ENCODE measurements at places on chromosomes 4 and X.

- DNase-seq: no peak
Observed at GRCh38 chr4:42904986-42905385, 12.5 kb downstream of the GRXCR1 start.

DNA sequence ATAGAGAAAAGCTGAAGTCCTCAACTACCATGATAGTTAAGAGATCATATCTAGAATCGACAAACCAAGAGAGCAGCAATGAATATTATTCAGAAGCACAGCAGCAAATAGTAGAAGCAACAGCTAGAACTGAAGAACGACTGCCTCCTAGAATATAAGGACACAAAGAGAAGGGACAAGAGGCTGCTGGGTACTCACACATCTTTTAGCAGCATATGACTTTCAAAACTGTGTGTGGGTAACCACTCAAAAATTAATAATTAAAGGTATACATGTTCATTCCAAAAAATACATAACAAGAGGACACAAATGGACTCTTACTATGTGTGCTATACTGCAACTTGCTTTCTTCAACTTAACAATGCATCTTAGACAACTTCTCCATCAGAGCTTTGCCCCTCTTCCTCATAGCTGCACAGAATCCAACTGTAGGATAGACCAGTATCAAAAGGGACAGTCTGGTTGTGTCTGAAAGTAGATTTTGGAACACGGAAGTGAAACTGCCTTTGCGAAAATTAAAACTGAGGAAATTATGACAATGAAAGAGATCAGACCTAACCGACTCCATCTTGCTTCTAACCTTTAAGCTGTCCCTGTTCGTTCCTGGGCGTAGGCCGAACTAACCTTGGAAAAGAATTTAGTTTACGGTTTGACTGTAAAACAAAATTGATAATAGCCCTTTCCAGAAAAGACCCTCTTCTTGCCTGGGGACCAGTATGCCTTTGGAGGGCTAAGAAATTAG lies 125.7 kb downstream of the SH3KBP1 start:
- no peak for DNase-seq

GRCh38 chrX:149131774-149132173 lies 373.3 kb downstream of the IDS start:
- DNase-seq: no peak

- no peak for DNase-seq
Observed at GRCh38 chr4:121209171-121209570, 45.0 kb upstream of the TNIP3 start.

DNA sequence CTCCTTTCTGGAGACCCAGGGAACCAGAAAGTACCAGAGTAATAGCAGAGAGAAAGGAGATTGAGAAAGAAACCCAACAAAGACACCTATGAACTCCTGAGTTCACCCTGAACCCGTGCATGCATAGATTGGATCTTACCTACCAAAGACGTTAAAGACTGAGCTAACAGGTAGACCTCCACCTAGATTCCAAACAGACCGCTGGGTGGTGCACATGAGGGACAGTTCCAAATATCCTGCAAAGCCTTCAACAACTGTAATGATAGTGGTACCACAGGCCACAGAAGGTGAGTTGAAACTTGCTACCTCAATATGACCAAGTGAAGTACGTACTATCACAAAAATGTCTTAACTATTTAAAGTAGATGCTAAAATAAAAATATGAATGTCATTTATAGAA lies 34.0 kb upstream of the NR0B1 start:
- DNase-seq: no peak

DNA sequence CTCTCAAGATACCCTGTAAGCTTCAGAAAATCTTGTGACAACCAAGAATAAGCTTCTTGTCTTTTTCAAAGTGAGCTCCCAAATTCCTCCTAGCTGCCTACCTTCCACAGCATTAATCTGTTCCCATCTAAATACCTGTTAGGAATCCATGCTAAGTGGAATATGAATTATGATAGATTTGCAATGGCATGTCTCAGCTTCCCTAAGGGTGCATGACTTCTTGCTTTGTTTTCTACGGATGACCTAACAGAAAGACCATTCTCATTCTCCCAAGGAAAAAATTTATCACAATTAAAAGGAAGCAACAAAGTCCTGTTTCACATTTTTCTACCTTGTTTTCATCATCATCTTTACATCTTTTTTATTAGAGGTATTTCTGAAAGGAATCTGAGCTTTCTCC lies 532.7 kb downstream of the GRXCR1 start:
- DNase-seq: no peak
